CD4-positive, alpha-beta T cell treated with Interleukin-17A for 1 hour (primary cell): ENCODE measurements at places on chromosomes 4 and X.

DNA sequence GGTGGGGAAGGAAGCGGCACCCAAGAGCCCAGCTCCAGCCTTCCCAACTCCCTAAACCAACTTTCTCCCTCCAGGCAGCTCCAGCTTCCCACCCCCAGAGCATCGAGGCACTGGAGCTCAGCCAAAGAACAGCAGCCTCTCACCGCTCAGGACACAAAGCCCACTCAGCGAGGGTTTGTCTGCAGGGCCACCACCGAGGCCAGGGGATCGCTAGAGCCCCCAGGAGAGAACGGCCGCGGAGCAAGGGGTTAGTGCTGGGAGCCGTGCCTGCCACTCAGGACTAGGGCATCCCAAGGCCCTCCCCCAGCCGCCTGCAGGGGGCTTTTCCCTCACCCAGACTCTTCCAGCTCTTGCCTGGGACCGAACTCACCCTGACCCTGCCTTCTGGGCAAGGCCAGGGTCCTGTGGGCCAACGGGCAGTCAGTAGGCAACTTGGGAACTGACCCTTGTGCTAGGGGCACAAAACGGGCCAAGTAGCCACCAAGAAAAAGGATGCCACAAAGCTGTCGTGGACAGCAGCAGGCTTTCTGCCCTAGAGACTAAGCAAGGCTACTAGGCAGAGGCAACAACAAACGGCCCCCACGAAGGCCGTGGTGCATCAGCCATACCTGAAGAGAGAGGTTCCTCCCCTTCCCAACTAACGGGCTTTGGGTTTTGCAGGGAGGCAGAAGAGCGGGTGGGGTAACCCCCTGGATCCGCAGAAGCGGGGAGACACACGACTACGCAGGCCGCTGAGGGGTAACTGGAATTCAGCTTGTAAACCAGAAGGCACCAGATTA is 2.3 kb downstream of the HCFC1 start:
- DNase-seq: no peak

DNA sequence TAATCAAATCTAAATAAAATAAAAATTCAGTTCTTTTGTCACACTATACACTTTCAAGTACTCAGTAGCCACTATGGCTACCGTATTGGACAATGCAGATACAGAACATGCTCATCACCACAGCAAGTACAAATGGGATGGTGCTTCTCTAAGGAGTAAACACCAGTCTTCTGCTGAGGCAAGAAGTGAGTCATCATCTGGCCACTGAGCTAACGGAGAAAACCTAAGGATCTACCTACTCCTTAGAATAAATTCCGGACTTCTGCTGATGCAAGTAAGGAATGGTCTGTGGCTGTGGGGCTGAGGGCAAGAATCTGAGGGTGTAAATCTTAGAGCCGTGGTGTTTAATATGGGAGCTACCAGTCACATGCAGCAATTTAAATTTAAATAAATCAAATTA is 11.3 kb upstream of the RBMXL3 start:
- DNase-seq: no peak

- no peak for DNase-seq
These were observed 349.7 kb downstream of the NR3C2 start for GRCh38 chr4:148092316-148093014.

DNA sequence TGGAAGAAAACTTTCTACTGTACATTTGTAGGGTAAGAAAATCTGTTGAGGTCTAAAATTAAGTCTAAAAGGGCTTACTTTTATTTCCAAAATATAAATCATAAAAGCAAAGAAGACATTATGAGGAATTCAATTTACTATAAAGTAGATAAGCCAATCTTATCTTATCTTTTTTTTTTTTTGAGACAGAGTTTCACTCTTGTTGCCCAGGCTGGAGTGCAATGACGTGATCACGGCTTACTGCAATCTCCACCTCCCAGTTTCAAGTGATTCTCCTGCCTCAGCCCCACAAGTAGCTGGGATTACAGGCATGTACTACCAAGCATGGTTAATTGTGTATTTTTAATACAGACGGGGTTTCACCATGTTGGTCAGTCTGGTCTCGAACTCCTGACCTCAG is 166.9 kb downstream of the NR3C2 start:
- no peak for DNase-seq

GRCh38 chrX:41802958-41803357 is 79.0 kb downstream of the GPR82 start:
- DNase-seq: no peak

DNA sequence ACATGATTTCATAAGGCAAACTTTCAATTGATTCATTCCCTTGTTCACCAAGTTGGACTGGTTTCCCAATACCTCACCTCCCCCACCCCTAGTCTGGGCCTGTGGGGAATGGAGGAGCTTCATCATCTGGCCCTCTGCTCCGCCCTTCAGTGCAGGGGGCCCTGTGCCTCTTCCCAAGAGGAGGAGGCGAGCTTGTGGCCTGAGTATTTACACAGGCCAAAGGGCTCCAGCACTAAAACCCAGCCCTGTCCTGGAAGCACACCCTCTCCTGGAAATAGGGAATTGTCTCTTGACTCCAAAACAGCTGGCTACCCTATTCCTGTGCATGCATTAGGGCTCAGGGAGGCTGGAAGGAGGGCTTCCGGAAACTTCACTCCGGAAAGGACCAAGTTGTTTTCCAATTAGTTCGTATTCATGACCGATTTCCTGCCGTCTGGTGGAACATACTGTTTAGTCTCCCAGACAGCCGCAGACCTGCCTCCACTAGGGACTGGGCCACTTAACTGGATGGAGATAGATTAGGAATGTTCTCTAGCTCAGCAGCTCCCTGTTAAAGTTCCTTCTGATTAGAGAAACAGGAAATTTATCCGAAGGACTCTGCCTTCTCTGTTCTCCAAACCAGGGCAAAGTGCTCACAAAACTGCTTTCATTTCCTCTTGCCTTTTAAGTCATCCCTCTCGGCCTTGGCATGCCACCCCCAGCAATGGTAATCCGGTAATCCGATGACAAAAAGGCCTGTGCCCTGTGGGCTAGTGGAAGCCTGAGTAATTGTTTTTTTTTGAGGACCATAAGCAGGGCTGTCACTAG is 5.8 kb downstream of the SRPX2 start:
- DNase-seq: no peak

- no peak for DNase-seq
These were observed 36.8 kb downstream of the RAP1GDS1 start for GRCh38 chr4:98298022-98298421.

- DNase-seq: no peak
These were observed 754 bp upstream of the KLF3 start for GRCh38 chr4:38663090-38663800.

- no peak for DNase-seq
These were observed 6.3 kb downstream of the GPR143 start for GRCh38 chrX:9759337-9759736.

DNA sequence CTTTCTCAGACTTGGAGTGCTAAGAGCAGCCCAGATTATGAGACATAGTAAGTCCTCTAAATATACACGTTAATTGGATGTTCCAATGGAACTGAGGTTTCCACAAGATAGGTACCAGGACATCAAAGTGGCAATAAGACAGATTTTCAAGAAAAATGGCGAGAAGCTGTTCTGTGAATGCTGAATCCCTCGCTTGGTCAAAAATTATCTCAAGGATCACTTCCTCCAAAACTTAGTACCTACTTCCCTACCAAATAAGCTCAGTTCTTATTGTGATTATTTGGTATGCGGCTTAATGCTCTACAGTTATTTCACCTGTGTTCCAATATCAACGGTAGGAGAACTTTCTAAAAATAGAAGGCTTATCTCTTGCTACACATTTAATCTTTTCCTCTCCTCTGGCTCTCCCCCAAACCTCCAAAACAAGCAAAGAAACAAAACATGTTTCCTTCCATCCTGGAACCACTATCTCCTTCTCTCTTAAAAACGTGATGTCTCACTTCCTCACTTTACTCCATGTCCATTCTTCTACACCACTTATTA is 14.7 kb downstream of the PDGFC start:
- no peak for DNase-seq

DNA sequence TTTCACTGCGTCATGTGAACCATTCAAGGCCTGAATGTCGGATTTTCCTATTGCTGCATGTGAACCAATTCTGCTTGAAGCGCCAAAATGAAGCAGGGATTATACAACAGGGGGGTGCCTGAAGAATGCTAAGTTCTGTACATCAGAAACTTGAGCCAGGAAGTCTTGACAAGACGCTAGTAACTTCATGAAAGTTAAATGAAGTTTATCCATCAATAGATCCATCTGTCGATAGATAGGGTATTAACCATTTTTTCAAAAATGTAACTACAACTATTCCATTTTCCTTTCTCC is 590 bp upstream of the NAF1 start:
- DNase-seq: no peak

DNA sequence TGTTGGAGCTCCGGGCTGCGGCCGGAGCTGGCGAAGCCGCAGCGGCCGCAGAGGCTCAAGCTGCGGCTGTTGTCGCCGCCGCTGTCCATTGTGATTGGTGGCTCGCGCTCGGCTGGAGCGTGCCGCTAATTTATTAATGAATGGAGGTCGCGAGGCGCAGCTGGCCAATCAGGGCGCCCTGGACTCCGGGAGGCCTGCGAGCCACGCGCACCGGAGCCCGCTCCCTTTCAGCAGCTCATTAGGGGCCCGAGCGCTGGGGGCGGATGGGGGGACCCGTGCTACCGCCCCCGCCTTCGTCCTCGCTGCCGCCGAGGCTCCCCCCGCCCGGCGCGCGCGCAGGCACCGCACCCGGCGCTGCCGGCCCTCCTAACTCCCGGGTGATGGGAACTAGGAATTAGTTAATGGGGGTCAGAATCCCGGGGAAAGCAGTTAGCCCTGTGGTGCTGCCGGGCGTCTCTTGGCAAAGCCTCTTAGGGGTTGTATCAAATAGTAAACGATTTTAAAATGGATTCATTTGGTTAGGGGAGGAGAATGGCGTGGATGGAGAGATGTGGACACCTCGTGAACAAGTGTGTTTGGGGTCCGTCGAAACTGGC is 589 bp upstream of the NEUROG2 start:
- no peak for DNase-seq

DNA sequence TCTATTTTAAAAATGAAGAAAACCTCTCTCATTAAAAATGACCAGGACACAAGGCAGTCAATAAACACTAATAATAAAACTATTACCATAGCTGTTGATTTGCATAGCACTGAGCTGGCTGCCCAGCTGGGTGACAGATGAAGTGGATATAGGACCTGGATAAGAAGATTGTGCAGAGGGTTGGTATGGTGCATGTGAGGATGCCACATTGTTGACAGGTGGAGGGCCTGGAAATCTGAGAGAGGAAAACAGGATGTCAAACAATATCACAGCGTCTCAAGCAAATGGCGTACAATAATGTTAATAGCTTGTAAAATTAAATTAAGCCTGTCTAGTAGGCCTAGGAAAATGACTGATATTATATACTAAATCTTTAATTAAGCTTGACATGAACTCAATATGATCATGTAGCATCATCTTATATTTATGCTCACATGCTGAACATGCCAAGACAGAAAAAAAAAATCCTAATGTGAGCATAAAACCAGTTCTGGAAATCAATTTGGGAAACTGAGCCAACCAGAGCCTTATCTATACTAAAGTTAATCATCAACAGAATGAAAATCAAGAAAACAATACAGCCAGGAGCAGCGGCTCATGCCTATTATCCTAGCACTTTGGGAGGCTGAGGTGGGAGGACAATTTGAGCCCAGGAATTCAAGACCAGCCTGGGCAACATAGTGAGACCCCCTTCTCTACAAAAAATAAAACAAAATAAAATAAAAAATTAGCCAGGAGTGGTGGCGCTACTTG is 18.6 kb downstream of the SEC24D start:
- no peak for DNase-seq

DNA sequence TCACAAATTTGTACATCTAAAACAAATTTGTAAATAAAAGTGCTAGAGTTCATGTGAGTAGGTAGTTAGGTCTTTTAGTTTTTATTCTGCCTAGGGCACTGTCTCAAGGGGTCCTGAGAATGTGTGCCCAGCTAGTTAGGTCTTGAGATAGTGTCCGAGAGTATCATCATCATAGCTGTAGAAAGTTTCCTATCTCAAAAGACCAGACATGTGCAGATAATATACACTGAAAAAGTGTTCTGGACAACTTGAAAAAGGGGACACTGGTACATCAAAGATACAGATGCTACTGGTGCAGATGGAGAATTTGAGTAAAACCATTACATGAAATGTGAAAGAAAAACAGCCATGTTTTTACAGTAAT is 1.8 kb upstream of the ZCCHC4 start:
- DNase-seq: no peak

GRCh38 chr4:7705062-7705461 is 234.6 kb downstream of the AFAP1 start:
- DNase-seq: no peak

GRCh38 chr4:849478-850175 is 23.7 kb upstream of the CPLX1 start:
- DNase-seq: no peak

DNA sequence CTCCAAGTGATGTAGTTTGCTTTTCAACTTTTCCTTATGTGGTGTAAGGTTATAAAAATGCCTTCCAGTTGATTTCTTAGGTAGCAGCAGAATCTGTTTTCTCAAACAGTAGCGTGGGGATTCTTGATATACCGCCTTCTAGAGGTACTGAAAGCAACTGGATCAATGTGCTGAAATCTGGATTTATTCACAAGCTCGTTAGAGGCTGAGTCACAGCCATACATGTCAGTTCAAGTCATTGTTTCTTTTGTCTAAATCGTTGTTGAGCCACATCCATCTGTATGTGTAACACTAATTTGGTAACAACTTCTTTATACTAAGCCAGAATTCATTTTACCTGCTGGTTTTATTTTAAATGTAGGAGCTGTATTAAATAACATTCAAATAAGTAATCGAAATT is 200.0 kb upstream of the MAD2L1 start:
- no peak for DNase-seq

- no peak for DNase-seq
These were observed 15.7 kb upstream of the PLCXD1 start for GRCh38 chrX:265502-265901.

DNA sequence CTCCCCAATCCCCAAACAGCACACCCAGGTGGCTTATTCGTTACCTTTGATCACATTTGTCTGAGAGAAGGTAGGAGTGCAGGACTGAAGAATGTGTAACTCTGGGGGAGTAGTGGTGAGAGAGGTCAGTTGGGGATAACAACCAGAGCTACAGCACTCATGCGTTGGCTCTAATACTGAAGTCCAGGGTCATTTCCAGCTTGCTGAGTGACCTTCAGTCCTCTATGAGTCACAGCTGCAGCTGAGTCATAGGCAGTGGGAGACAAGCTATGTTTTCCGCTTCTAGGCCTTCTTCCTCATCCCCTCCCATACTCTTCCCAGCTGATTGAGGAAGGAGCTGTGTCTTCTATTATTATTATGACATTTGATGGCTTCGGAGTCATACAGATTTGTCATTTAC is 31.6 kb upstream of the CT47C1 start:
- DNase-seq: no peak

DNA sequence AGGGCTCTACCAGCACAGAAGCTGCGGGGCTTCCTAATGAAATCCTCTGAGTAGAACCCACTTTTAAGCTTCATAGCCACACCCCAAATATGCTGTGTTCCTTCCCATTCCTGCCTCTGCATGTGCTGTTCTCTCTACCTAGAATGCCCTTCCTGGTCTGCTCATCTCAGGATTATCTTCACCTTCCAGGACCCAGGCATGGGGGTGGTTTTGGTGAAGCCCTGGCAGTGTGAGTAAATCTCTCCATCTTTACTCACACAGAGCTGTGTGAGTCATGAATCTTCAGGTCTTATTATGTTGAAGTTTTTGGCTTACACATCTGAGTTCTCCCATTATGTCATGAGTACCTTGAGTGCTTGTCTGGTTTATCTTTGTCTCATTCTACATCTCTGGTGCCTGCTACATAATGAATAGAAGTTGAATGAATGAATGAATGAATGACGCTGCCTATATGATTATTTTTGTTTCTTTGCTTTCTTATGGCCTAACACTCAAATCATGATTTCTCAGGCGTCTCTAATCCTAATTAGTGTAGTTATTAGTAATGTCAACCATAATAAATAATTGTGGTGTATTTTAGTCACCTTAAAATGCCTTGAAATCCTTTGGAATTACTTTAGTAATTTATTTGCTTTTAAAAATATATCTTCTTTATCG is 41.9 kb downstream of the HADH start:
- no peak for DNase-seq
